ENCODE measurements at places on chromosomes 7 and 10.

DNA sequence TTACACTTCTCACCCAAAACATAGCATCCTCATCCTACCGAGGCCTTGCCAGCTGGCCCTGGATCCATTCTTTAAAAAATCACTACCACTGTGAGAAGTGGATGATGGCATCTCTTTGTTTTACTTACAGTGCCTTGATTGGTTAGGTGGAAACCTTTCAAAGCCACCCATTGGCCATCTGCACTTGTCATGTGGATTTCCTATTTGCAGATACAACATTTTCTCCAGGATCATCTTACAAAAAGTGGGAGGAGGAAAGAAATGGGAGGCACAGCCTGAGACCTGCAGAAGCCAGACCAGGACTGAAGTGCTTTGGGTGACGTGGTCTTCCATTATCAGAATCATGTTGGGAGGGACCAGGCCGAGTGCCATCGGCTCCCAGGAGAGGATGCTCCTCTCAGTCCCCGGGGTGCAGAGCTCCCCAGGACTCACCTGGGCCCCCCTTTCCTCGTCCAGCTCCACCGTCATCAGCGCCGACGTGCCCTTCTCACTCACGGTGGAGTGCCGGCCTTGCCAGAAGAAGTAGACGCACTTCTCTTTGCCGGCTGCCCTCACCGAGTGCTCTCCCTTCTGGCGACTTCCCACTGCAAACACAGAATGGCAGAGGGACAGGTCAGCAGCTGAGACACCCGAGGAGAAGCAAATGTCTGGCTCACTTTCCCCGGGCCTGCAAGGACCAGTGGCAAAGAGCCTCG is 161.2 kb downstream of the SVIL start:
- no peak for DNase-seq

DNA sequence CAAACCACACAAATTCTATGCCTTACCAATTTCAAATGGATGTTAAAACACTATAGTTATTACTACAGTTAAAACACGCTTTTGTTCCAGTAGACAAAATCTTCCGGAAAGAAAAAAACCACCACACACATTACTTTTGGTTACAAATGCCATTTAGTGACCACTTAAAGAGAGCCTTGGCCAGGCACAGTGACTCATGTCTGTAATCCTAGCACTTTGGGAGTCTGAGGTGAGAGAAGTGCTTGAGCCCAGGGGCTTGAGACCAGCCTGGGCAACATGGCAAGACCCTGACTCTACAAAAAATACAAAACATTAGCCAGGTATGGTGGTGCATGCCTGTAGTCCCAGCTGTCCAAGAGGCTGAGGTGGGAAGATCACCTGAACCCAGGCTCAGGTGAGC is 7.2 kb downstream of the TNPO3 start:
- DNase-seq: no peak

- DNase-seq: no peak
Observed at GRCh38 chr10:48451969-48452878, 145.7 kb downstream of the MAPK8 start.

DNA sequence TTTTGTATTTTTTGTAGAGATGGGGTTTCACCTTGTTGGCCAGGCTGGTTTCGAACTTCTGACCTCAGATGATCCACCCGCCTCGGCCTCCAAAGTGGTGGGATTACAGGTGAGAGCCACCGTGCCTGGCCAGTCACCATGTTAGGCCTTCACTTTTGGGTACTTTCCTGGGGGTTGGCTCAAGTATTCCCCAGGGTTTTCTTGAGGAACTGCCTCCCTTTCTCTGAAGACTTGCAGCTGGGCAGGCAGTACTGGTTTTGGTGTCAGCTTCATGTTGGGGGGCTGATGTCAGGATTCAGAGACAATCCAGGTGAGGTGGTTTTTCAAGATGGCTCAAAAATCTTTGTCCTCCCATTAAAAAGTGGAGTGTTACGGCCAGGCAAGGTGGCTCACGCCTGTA is 7.7 kb downstream of the ZNHIT1 start:
- DNase-seq: no peak

DNA sequence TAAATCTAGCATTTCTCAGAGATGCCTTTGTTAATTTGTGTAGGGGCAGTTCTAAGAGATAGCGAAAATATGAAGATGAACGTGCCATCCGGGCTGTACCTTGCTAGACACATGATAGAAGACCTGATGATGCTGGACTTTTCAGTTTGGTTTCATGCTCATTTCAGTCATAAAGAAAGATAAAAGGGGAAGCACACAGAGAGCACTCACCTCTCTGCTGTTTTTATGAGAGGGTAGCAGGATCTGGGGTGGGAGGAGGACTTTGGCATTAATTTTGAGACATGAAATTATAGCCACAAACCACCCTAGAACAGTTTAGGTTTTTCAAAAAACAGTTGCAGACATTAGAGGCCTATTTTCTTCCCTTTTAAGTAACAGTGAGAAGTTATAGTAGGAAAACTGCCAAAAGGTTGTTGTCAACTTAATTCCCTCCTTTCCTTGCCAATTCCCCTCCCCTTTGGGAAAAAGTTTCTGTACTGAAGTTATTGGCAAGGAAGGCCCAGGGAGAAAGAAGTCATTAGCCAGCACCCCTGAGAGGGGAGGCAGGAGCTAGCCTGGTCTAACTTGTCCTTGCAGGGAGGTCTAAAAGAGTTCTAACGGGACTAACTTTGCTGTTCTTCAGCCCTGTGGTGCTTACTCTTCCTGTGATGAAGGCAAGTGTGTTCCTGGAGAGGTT is 2.6 kb downstream of the ST7 start:
- no peak for DNase-seq

DNA sequence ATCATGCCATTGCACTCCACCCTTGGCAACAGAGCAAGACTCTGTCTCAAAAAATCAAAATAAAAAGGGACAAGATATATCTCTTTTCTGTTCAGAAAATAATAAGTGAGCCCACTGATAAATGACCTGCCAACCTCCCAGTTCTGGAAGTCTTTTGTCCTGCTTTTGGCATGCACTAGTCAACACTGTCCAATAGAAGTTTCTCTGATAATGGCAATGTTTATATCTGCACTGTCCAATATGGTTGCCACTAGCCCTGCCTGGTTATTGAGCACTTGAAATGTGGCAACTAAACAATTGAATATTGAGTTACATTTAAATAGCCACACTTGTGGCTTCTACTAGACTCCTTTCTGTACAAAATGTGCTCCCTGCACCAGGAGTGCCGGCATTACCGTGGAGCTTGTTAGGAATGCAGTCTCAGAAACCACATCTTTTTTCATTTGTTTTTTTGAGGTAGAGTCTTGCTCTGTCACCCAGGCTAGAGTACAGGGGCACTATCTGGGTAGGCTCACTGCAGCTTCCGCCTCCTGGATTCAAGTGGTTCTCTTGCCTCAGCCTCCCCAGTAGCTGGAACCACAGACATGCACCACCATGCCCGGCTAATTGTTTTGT is 229.7 kb downstream of the CACNB2 start:
- no peak for DNase-seq

DNA sequence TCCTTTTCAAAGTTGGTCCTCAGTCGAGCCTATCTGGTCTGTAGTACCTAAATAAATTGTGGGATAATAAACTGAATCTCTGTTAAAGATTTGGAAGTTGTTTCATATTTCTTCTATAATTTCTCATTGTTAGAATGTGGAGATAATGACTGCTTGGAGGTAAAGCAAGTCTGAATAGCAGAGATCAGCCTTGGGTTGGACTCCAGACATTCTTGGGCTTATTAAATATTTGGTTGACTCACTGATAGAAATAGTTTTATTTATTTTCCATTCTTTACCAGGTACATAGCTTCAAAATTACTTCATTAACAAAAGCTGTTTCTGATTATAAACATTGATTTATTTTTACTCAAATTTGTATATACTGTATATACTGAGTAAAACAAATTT is 34.3 kb downstream of the TPST1 start:
- DNase-seq: no peak

DNA sequence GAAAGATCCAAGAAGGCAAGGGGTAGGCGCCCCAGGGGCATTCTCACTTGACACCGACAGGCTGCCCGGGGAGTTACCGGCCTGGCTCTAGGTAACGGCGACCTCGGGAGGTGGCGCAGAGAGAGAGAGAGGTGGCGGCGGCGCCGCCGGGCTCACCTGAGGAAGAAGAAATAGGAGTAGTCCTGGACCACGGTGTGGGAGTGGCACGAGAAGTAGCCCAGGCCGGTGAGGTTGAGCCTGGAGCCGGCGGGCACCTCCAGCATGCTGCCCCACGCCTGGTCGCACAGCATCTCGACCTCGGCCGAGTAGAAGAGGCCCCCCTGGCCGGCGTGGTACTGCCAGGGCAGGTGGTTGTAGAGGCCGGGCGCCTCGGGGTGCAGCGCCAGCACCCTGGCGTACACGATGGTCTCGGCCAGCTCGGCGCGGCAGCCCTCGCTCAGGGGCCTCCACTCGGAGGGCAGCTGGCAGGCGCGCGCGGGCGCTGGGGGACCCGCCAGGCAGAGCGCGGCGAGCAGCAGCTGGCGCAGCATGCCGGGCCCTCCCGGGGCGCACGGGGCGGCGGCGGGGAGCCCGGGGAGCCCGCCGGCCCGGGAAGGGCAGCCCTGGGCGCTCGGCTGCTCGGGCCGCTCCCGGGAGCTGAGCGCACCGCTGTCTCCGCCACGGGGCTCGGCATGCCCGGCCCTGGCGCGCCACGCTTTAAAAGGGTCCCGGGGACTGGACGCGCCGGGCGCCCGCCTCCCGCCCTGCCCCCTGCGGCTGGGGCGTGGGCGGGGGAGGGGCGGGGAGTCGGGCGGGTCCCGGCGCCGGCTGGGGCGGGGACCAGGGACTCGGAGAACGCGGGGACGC is at the start of gene CCDC3:
TSS of gene CCDC3 (minus strand) at position 673 of the 846 bp plus-strand sequence. CDS start at position 530, 143 bp downstream.
- no peak for DNase-seq

DNA sequence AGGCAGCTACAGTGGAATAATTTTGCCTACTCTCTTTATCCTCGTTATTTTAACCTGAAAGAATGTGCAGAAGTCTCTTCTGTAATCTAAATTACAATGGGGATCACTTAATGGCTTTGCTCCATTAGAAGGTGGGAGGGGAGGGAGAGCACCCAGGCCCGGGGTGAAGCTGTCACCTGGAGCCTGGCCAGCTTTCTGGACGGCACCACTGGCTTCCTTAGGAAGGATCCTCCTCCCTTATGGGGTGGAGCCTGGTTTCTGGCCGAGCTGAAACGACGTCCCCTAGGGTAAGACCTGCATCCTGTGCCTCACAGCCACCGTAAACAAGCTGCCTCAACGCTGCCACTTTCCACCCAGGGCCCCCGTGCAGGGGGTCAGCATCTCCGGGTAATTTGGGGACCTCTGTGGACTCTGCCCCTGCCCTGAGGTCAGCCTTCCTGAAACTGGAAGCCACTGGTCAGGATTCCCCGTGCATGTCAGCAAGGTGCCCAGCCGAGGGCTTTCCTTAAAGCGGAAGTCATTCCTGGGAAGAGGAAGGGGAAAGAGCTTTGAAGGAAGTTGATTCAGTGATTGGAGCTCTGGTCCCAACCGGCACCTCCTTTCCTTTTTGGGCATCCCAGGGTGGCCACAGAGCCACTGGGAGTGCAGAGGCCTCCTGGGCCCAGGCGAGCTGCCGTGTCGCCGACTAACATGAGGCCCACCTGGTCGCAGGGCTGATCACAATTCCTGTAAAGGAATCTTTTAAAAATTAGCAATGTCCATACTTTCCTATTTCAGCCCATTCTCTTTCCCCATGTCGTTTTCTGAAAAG is 569.1 kb downstream of the DNAJB6 start:
- no peak for DNase-seq

- no peak for DNase-seq
Observed at GRCh38 chr7:95863-96260, 96.5 kb upstream of the FAM20C start.

GRCh38 chr7:73312831-73313520 is 4.3 kb upstream of the NSUN5 start:
- no peak for DNase-seq

- no peak for DNase-seq
Observed at GRCh38 chr10:11856089-11856488, 32.9 kb downstream of the PROSER2 start.

DNA sequence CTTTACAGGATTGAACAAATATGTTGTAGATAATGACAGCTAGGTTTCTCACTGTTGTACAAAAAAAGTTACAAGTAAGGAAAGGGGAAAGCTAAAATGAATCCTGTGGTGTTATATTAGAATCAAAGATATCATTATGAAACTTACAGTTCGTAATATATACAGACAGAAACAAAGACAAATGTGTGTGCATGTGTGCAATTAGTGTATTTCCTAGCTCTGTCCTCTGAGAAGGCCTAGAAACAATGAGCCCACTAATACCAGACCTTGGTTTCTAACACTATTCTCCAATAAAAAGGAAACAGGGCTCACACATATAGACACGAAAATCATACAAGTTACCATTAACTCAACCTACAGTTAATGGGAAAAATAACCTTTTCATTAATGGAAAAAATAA is 8.0 kb downstream of the KDM7A start:
- DNase-seq: no peak

Measured in T follicular helper cell (primary cell).